ENCODE measurements at places on chromosomes 12 and 14.

DNA sequence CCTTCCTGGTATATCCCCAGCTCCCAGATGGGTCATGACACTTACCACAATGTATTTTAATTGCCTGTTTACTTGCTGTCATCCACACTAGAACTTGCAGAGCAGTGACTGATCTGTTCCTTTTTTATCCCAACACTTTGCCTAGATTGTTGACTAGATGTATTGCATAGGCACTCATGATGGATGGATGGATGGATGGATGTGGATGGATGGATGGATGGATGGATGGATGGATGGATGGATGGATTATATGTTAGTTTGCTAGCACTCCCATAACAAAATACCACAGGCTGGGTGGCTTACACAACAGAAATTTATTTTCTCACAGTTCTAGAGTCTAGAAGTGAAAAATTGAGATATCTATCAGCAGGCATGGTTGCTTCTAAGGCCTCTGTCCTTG is 8.7 kb upstream of the CKAP4 start:
- DNase-seq = no peak

- DNase-seq = no peak
Observed at GRCh38 chr14:38824706-38825105, 278.3 kb downstream of the SEC23A start.

DNA sequence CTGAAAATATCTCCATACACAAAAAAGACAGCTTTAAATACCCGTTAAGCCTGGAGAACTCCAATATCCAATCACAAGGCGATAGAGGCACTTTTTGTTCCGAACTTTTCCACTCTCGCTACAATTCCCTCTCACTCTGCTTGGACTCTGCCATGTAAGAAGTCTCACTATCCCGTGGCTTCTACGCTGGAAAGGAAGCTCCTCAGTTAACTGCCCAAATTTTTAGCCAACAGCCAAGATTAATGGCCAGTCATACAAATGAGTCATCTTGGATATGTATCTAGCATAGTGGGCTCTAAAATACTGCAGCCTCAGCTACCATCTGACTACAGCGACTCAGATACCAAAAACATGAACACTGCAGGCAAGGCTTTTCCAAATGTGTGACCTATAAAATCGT is 45.5 kb upstream of the RERGL start:
- no peak for DNase-seq

DNA sequence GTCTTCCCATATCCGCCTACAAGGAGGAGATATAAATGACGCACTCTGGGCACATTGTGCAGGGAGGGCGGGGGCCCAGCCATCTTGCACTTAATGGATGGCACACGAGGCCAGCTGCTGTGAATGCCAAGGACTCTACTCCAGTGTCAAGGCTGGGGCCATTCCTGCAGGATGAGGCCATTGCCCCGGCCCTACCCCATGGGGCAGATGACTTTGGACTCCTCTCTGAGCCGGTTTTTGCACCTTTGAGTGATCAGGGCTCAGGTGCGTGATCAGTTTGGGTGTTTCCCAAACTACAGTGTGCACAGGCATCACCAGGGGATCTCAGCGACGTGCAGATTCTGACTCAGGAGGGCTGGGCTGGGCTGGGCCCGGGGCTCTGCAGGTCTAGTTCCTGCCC is 16.1 kb downstream of the MMAB start:
- no peak for DNase-seq

GRCh38 chr14:102503641-102504327 is 5.8 kb downstream of the ANKRD9 start:
- no peak for DNase-seq

- no peak for DNase-seq
Observed at GRCh38 chr12:109266106-109266879, 42.8 kb downstream of the FOXN4 start.

GRCh38 chr12:108689314-108690190 is 41.8 kb downstream of the CORO1C start:
- DNase-seq = peak; percentile 30

GRCh38 chr12:67758119-67758518 is 109.6 kb downstream of the DYRK2 start:
- no peak for DNase-seq

DNA sequence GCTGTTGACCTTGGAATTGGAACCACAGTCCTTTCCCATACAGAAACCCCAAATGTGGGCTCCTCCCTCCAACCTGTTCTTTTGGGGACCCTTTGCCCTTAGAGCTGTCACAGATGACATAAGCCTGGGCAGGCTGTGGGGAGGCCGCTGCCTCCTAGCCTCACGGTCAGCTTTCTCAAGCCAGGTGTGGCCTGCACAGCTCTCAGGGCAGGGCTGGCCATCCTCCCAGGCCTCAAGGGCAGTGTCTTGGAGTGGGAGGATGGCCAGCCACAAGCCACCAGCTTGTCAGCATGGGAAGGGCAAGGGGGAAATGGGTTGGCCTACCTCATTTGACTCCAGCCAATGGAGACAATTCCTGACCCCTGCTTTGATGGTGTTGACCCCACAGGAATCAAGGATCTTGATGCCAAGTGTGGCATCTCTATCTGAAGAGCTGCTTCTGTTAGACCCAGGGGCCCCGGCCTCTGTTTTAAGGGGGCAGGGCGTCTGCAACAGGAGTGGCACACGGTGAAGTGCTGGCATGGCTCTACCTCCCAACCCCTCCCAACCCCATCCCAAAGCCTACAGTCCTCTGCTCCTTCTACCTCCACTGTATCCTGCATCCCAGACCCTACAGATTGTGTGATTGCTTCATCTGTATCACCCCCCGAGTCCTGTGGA is 11.5 kb downstream of the CBLN3 start:
- DNase-seq = no peak

- DNase-seq = no peak
Observed at GRCh38 chr14:86346818-86347384, 817.0 kb downstream of the FLRT2 start.

- no peak for DNase-seq
Observed at GRCh38 chr12:113840401-113841042, 125.6 kb downstream of the RBM19 start.

GRCh38 chr12:74515849-74516248 is 21.8 kb upstream of the ATXN7L3B start:
- no peak for DNase-seq

DNA sequence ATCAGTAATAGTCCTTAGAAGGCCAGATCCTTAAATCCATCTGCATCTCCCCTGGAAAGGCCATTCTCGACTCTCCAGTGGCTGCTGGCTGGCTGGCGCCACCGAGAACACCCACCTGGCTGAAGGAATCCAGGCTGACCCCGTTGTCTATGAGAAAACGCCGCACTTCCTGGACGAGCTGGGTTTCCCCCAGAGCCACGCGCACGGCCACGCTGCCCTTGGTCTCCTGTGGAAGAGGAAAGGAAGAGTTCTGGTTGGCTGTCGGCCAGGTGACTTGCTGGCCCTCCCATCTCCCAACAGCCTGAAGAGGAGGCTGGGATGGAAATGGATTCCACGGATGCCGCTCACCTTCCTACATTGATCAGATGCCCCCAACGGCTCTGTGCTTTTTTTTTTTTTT is 23.9 kb downstream of the RBM19 start:
- no peak for DNase-seq

GRCh38 chr14:101836135-101836534 is 74.6 kb downstream of the PPP2R5C start:
- DNase-seq = no peak

DNA sequence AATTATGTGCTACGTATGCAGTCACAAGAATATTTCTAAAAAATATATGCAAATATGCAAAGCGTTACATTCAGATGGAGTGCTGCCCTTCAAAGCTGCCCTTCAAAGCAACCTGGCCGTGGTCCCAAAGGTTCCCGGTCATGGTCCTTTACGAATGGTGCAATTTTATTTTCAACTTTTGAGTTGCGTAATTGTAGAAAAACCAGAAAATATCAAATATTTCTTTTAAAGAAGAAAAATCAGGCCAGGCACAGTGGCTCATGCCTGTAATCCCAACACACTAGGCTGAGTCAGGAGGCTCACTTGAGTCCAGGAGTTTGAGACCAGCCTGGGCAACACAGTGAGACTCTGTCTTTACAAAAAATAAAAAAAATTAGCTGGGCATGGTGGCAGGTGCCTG is 21.4 kb downstream of the CLSTN3 start:
- no peak for DNase-seq

DNA sequence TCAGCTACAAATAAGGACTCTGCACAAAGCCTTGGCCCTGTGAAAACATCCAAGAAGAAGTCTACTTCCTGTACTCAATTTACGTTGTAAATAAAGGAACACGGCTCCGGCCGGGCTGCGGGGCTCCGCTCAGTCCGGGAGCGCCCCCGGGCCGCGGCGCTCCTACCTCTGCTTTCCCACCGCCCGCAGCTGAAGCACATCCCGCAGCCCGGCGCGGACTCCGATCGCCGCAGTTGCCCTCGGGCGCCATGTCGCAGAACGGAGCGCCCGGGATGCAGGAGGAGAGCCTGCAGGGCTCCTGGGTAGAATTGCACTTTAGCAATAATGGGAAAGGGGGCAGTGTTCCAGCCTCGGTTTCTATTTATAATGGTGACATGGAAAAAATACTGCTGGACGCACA is 502.3 kb upstream of the FOXG1 start:
- DNase-seq = no peak

- no peak for DNase-seq
Observed at GRCh38 chr12:13581031-13581430, 384.5 kb downstream of the EMP1 start.

GRCh38 chr14:24607081-24607480 is 2.4 kb downstream of the GZMH start:
- DNase-seq = no peak

DNA sequence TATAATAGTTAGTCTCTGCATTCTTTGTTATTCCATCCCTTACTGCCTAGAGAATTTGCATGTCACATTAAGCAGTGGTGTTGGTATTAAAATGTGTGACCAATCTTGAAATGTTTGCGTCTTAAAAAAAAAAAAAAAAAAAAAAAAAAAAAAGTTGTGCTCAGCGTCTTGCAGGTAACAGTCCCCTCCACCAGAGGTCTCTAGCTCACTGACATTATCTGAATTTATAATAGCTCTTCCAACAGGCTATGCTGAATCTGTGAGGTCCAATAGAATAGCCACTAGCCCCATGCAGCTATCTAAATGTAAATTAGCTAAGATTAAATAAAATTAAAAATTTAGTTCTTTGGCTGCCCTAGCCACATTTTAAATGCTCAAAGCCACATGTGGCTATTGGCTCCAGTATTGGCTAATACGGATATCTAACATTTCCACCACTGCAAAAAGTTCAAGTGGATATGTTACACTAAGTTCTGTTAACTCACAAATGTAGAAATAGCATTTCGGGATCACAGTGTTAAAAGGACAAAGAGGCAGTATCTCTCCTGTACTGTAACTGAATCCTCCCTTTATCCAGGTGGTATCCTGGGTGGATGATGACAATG is 28.7 kb downstream of the NKX2-8 start:
- no peak for DNase-seq

GRCh38 chr14:95488376-95489213 is 27.9 kb downstream of the SYNE3 start:
- no peak for DNase-seq

DNA sequence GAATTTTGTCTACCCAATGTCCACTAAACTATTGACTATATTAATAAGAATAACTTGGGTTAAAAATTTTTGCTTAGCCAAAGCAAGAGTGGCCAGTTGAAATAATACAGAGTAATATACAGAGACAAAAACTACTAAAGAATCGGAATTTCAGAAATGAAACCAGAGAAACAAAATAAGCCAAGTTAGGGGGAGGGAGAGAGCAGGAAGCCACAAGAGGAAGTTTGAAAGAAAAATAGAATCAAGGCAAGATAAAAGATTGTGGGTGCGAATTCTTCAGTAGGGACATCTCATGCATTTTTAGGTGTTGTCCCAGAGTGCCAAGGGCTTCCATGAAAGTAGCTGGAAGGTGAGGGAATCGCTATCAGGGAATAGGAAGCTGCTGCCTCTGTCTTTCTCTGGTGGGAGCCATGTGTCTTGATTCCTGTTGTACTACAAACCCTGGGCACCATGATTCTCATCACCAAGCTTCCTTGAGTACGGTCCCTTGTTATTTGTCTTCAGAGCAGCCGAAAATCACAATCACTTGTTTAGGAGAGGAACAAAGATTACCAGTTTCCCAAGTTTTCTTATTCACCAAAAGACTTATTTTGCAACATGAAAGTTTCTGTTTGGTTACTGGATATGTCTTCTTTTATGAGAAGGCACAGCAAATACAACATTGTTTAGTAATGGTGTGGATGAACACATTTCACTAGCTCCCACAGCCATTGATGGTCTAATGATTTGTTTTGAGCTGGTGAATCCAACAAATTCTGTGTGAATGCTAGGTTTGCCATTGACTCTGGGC is 16.7 kb downstream of the NEUROD4 start:
- no peak for DNase-seq

- peak; percentile 25 for DNase-seq
Observed at GRCh38 chr14:95314609-95315008, 5.1 kb downstream of the CLMN start.

DNA sequence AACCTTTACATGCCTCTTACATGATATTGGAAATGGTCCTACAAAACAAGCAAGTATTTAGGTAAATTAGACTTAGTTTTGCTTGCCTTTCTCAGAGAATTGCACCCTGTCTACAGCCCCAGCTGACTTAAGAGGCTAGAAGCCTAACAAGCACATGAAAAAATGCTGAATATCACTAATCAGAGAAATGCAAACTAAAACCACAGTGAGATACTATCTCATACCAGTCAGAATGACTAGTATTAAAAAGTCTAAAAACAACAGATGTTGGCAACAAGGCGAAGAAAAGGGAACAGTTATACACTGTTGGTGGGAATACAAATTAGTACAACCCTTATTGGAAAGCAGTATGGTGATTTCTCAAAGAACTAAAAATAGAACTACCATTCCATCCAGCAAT is 103.8 kb downstream of the EGLN3 start:
- DNase-seq = no peak

GRCh38 chr12:72011374-72011773 is 72.7 kb downstream of the TPH2 start:
- no peak for DNase-seq

- DNase-seq = no peak
Observed at GRCh38 chr12:126040307-126040706, 975.1 kb downstream of the AACS start.

DNA sequence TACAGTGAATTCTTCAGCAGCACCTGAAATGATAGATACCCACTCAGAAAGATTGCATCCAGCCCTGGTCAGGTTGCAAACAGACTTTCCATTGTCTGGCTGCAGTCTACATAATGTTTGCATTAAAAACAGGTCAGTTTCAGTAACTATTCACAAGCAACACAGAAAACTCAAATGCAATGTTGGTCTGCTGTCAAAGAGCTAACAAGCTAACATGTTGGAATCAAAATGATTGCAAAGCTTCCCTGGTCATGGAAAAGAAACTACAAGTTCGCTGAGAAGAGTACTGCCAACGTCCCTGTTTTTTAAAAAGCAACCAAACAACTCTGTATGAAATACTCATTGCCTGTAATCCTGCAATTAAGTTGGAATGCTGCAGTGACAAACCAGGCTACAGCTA is 374.7 kb downstream of the ADAMTS20 start:
- no peak for DNase-seq

DNA sequence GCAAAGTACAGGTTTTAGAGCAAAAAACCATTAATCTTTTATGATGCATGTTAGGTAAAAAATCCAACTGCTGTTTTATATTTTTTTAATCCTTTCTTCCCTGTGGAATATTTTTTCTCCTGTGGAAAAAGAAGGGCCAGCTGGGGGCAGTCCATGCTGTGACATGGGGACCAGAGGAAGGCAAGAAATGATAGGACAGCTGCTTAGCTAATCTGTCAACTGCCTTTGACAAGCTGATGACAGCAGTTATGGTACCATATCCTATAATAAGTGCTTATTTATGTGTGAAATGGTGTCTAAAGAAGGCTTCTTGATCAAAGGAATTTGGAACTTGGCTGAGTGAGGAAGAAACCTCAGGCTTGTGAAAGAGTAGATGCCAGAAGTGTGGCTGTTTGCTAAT is 452.4 kb upstream of the NOVA1 start:
- no peak for DNase-seq

GRCh38 chr12:122052285-122052684 is 26.3 kb upstream of the MLXIP start:
- DNase-seq = no peak

All from stimulated activated CD4-positive, alpha-beta T cell treated with anti-CD3 and anti-CD28 coated beads, Interleukin-1b, Interleukin-23, amount 100 ng/mL, for 24 hours (primary cell).